ENCODE measurements at places on chromosomes 11 and 22.
A peak's percentile ranks its signal among the peaks of the same experiment; 100 is the strongest.

GRCh38 chr22:43511276-43511910, 99.6 kb downstream of the MPPED1 start:
- DNase-seq = no peak

DNA sequence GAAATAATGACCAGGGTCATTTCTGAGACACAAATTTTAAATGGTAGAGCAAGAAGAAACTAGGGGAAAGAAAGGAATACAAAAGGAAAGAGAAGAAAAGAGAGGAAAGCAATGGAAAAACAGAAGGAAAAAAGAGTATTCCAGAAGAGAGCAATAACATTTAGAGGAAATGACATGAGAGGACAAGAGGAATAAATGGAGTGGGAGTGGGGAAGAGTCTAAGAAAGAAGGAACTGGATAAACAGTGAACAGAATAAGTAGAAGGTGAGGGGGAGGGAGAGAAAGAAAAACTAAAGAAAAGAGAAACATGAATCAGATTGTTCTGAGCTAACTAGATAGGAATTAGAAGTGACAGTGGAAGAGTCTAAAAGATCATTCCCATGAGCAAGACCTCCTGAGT, 28.4 kb downstream of the PRDM10 start:
- DNase-seq = no peak

DNA sequence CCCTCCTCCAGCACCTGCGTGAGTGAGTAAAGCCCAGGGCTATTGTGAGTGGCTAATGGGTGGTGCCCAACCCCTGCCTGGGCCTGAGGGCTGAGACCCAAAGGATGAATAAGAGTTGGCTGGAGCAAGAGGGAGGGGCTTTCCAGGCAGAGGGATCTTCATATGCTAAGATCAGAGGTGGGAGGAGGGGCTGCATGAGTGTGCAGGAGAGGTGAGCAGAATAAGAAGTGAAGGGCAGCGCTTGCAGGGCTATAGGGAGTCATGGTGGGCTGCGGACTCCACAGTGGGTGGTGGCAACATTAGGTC, 3.9 kb downstream of the EMID1 start:
- no peak for DNase-seq

DNA sequence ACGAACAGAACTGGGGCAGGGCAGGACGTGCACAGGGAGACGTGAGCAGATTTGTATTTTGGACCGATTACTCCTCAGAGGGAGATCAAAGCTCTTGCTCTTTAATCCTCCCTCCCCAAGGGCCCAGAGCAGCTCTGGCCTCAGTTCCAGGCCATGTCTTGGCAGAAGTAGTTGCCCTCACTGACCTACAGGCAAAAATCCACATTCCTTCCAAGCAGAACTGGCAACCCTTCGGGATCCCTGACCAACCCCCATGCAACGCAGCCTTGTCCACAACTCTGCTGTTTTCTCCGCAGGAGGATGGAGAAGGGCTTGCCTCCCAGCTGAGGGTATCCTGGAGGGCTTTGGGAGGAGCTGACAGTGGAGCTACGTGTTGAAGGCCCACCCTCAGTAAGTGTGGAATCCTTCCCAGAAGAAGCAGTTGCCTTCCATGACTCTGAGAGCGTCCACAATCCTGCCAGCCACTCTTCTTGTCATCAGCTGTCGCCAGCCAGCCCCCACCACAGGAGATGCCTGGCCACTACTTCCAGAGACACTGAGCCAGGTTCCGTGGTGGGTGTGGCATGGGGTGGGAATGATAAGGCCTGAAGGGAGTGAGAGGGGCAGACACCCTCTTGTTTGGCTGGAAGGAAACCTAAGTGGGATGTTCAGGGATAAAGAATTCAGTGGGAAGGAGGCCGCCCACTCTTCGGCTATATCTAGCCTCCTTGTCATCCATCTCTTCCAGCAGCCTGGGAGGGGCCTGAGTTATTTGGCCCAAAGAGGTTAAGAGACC, 68.1 kb downstream of the PDE2A start:
- no peak for DNase-seq

DNA sequence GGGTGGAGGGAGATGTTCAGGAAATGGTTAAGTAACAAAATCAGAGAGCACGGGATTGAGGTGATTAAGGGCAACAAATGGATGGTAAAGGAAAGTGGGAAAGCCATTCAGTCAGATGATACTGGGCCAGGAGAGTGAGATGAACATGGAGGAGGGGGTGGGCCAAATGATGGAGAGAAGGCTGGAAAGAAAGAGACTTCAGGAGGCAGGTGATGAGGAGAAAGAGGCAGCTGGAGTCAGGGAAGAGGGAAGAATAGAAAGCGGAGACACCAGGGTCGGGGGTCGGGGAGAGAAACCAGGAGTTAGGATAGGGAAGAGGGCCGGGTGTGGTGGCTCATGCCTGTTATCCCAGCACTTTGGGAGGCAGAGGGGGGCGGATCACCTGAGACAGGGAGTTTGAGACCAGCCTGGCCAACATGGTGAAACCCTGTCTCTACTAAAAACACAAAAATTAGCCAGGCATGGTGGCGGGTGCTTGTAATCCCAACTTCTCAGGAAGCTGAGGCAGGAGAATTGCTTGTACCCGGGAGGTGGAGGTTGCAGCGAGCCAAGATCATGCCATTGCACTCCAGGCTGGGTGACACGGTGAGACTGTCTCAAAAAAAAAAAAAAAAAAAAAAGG, 4.7 kb upstream of the KDM2A start:
- DNase-seq = no peak

DNA sequence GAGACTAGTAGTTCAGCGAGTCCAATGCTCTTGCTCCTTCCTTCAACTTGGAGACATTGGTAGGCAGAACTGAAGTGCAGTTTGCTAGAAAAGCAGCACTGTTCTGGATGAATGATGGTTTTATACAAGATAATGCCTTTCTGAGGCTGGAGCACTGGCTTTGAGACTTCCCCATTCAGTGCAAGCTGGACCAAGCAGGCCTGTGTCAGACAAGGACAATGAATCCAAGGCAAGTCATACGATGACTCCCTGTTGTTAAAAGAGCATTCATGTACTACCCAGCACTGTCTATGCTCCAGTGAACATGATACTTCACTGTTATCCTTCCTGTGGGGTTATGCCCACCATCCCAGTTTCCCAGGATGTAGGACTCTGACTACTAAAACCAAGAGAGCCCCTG, 242.3 kb upstream of the RAG2 start:
- DNase-seq = no peak

DNA sequence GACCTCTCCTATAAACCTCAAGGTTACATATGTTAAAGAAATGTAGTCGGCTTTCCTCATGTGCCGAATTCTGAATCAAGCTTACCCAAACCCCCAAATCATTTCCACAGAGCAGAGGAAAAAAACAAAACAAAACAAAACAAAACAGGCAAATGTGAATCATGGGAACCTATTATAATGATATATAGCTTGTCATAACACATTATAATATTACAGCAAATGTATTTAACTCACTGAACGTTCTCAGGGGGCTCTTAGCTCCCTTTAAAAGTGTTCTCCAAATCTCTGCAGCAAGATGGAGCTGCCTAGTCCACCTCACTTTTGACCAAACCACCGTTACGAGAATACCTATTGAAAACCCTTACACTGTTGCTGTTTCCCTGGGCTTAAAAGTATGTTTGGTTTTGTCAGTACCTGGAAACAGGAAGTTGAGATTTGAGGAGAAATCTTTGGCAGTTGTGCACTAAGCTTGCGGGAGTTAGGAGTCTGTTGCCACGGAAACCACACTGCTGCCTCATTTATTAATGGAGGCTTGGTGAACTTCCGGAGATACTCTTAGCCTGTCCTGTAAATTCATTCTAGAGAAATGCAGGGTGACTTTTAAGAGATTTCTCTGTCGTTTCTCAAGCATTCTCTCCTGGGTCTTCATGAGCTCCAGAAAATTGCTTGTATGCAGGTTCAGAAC, 167.0 kb upstream of the RASSF10 start:
- peak; percentile 76 for DNase-seq

DNA sequence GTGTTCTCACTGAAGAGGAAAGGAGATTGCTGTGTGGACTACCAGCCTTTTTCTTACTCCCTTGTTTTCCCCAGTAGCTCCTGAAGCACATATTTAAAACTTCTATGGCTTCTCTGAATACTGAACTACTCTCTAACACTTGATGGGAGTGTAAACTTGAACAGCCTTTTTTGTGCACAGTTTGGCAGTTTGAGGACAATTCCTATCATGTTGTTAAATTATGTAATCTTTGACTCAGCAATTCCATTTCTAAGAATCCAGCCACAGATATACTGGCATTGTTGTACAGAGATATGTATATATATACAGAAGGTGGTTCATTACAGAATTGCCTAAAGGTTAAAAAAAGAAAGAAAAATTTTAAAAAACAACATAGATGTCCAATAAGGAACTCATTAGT, 47.1 kb upstream of the EED start:
- DNase-seq = no peak

DNA sequence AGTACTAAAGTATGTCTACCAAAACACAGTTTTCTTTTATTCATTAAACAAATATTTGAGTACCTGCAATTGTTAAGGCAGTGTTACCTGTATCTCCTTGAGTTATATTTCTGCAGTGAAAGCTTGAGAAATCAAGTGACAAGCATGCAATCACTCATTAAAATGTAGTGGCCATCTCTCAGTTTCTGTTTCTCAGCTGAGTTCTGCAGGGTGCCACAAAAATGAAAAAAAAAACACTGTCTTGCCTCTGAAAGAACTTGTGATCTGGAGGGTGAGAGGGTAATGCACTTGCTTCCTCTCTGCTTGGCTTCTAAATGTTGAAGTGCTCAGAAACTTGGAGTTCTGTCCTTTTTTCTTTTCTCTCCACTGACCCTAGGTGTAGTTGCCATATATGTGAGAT, 6.8 kb downstream of the QSER1 start:
- DNase-seq = no peak

Measured in dermis microvascular lymphatic vessel endothelial cell (primary cell).